ENCODE measurements at places on chromosomes 2 and 18. TPM values are rescaled to one million over a fixed set of nuclear protein-coding genes. Genes with fewer than 3 reads are reported as not detected.
A peak's percentile ranks its signal among the peaks of the same experiment; 100 is the strongest.

Gene TXNDC2
- not detected for total RNA-seq

Gene PDCL3
- total RNA-seq: 45.9 TPM

Gene COQ10B
- total RNA-seq: 21.5 TPM

Gene MARCO
- not detected for total RNA-seq

DNA sequence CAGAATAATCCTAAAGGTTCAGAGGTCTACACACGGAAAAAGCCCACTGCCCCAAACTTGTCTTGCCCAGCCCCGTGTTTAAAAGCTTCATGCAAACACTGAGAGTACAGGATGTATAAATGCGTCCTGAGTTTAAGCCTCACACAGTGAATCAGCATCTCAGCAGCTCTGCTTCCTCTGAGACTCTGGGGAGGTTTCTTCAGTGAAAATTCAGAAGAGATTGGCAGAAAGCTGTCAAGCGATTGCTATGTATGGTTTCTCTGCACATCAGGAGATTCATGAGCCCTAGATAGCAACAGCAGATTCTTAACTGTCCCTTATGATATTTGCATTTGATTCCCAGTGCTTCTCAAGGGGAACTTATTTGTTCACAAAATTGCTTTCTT lies 27.1 kb downstream of the CRACDL start:
- no peak for DNase-seq

DNA sequence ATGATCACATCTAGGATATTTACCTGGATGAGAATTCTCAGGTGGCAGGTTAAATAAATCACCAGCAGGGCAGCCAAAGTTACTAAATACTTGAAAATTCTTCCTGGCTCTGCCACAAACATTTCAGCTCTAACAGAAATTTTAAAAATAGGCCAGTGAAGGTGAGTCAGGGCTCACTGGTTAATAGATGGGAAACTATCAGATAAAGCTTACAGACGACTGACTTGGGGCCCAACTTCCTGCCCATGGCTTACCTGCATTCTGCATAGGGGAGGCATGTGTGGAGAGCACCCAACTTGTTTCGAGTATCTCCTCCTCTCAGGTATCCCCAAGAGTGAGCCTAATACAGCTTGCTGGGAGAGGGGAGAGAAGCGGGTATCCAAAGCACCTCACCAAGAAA lies 57.8 kb downstream of the SPRED2 start:
- no peak for DNase-seq

Gene DAPL1
- total RNA-seq: not detected

GRCh38 chr2:187842978-187843847 lies 289.0 kb upstream of the TFPI start:
- DNase-seq: no peak

GRCh38 chr2:235925250-235925919 lies 242.8 kb downstream of the GBX2 start:
- no peak for DNase-seq

GRCh38 chr18:63730773-63731172 lies 28.0 kb downstream of the SERPINB11 start:
- no peak for DNase-seq

- no peak for DNase-seq
These were observed 226.2 kb downstream of the KCNS3 start for GRCh38 chr2:18104595-18105224.

DNA sequence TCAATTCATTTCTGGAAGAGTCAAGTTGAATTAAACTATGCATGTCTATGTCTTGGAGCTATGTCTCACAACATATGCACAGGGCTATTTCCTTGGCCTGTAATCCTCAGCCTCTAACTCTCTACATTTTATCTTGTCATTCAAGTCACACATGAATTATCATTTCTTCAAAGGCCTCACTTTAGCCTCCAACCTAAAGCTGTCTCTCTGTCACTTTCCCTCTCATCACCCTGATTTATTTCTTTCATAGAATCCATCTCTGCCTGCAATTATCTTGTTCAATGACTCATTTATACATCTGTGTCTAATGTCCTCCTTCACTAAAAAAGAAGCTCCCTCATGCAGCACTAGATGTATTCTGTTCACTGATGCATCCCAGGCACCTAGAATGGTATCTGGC lies 614.2 kb upstream of the REG3G start:
- DNase-seq: no peak

GRCh38 chr18:3709205-3709604 lies 259.2 kb downstream of the TGIF1 start:
- no peak for DNase-seq

Gene CHN1
- total RNA-seq: 6.2 TPM

DNA sequence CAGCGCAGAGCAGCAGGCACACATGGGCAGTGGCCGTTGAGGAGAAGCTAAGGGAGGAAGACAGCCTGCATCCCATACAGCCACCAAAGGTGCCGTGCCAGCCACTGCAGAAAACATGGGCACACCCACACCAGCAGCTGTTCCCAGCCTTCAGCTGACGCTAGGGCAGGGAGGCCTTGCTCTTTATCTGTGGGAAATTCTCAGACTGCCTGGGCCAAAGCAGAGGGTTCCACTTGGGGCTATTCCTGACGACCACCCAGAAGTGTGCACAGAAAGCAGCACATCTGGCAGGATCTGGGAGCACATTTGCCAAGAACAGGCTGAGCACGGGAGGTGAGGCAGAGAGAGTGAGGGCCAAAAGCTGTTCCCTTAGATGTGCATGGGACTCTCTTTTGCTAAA lies 101.3 kb upstream of the SOX11 start:
- DNase-seq: no peak

GRCh38 chr2:150325656-150326314 lies 161.7 kb downstream of the RND3 start:
- DNase-seq: no peak

DNA sequence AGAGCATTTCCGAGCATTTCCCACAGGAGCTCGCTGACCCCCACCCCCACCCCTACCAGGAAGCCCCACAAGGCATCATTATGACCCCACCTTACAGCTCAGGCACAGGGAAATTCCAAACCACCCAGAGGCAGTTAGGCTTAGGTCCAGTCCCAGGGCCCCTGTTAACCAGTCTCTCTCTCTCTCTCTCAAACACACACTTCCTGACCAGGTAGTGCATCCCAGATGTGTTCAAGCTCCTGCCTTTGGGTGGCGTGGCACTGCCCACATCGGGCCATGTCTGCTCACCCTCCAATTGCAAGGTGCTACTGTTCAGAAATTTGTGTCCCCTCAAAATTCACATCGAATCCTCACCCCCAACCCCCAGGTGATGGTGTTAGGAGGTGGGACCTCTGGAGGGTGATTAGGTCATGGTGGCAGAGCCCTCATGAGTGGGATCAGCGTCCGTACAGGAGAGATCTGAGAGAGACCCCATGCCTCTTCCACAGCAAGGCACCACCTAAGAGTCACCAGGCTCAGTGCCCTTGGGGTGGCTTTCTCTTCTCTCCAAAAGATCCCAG lies 8.8 kb downstream of the COPS9 start:
- peak; percentile 1 for DNase-seq

GRCh38 chr2:105912081-105912480 lies 167.4 kb downstream of the NCK2 start:
- DNase-seq: peak; percentile 34

Measured in activated CD4-positive, alpha-beta memory T cell treated with anti-CD3 and anti-CD28 coated beads for 36 hours (primary cell).